ENCODE measurements at places on chromosomes 2 and 18.

- DNase-seq = no peak
These were observed 909 bp downstream of the ATP6V1C2 start for GRCh38 chr2:10722252-10722825.

GRCh38 chr2:192044496-192044895 is 150.2 kb downstream of the TMEFF2 start:
- DNase-seq = no peak

DNA sequence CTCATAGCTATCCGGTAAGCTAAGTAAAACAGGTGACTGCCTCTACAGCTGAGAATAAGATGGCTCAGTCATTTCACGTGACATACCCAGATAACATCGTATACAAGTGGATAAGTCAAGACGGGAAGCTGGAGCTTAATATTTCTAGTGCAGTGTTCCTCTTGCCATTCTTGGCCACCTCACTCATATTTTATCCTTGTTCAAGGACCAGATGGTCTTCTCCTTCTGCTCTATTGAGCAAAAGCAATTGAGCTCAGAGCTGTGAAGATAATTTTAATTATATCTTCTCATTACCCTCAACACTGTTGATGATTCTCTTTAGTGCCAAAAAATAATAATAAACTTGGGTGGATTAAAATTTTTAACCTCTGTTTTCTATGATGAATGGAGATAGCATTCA is 201.1 kb downstream of the DCC start:
- DNase-seq = no peak

- no peak for DNase-seq
These were observed 101.3 kb downstream of the PID1 start for GRCh38 chr2:229169751-229170150.

GRCh38 chr18:37253394-37254235 is 312.0 kb downstream of the CELF4 start:
- DNase-seq = no peak

- DNase-seq = no peak
These were observed 44.0 kb downstream of the KLF7 start for GRCh38 chr2:207121784-207122183.

- DNase-seq = no peak
These were observed 58.0 kb upstream of the TMEM163 start for GRCh38 chr2:134776836-134777235.

DNA sequence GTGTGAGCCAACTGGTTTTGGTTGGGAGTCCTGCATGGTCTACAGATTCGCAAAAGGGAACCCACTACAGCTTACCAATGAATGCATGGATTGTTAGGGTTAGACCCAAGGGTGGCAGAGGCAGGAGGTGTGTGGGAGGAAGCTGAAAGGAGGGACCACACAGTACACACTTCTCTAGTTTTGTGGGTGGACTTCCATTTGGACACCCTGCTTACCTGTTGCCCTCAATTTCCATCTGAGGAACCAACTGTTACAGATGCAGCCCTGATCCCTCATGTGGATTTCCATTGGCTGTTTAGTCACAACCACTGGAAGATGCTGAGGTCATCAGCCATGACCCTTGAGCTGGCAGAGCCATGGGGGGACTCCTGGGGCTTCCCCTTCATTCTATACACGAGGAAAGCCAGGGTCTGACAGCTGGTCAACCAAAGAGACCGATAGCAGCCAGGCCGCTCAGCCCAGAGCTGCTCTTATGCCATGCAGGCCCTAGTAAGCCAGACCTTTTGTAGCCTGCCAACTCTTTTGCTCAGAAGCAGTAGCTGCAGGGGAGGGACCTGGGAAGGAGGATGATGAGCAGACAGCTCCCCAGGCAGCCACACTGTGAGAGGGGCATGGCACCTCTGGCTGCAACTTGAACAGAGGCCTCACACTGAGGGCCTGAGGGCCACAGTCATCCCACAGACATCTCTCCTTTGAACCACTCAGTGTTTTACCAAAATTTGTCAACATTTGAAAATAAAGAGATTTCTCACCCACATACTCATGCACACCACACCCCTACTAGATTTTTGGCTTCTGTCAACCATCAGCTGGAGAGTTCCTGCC is 162.1 kb downstream of the SETBP1 start:
- no peak for DNase-seq

DNA sequence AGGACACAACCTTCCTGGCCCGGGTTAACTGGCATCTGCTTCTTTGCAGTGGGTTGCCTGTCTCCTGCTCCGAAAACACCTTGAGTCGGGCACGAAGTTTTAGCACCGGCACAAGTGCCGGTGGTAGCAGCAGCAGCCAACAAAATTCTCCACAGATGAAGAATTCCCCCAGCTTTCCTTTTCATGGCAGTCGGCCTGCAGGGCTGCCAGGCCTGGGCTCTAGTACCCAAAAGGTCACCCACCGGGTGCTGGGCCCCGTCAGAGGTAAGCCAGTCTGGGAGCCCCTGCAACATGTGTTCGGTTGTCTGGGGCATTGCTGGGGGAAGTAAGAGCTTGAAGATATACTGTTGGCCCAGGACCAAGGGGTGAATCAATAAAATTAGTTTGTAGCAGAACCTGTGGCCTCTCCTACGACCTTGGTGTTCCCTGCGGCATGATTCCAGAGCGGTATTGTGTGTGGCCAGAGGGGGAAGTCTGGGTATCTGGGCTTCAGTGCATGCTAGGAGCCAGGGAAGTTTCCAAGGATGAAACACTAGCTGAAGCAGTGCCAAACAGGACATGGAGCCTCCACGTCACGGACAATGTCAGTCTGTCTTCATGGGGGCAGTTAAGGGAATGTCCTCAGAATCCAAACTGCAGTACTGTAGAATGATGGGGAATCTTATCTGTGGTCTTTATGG is 7.8 kb downstream of the AGBL5 start:
- DNase-seq = no peak

GRCh38 chr2:235493402-235493774 is 455 bp upstream of the AGAP1 start:
- peak; percentile 52 for DNase-seq
